Right hindlimb (tissue), 1 donor: ENCODE measurements at places on chromosomes 7 and 10.

DNA sequence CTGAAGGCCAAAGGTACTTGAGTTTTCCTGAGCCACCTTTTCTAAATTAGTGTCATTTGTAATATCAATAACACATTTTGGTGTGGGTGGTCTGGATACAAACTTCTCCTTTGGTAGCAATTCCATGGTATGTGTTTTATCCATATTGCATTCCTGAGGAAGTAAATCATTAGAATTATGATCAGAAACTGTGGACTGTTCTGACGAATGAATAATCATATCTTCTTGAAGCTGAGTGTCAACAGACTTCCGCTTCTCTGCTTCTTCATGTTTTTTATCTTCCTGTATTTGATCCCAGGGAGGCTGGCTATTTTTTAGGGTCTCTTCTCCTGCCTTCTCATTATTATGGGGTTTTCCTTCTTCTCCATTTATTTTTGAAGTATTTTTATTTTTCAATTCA lies 81.4 kb downstream of the NRBF2 start:
- no peak for DNase-seq

- no peak for DNase-seq
These were observed 105.0 kb downstream of the TRIL start for GRCh38 chr7:28853150-28853549.

DNA sequence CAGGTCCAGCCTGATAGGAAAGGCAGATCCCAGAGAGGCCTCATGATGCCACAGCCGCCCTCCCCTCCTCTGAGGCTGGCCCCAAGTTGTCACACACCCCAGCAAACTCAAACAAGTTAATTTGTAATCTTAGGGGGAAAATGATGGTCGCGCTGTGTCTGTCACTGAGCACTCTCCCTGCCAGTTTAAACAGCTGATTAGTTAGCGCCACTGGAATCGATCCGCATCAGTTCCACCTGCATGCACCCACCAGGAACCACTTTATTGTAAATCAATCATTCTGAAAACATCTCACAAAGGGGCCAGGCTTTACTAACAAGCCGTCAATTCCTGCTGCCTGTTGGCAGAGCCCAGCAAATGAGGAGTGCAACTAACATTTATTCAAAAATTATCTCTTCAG lies 870.9 kb downstream of the KCNMA1 start:
- no peak for DNase-seq

DNA sequence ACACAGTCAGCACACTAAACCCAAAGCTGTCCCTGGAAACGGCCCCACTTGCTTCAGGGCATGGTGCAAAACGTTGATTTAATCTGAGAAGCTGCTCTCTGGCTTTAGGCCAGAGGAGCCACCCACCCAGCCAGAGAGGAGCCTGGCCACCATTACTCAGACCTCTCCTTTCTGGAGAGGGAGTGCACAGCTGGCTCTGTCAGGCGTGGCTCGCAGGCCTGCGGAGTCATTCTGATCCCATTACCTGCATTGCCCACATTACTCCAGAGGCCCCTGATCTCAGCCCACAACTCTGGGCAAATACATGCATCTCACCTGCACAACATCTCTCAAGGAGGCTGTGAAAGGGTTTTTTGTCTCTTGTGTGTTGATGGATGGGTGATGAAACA lies 370.0 kb upstream of the IGFBP3 start:
- no peak for DNase-seq
